Activated T-cell treated with anti-CD3 and anti-CD28 coated beads, Interleukin-2, amount 50 U/mL, for 24 hours (primary cell): ENCODE measurements at places on chromosomes 2 and 18.

GRCh38 chr2:180842461-180842860 is 137.9 kb upstream of the UBE2E3 start:
- H3K36me3 ChIP-seq: no peaks in the 10 kb centered on the region
- no peak overlapping the region for H3K27ac ChIP-seq
- no peak overlapping the region for H3K4me3 ChIP-seq

DNA sequence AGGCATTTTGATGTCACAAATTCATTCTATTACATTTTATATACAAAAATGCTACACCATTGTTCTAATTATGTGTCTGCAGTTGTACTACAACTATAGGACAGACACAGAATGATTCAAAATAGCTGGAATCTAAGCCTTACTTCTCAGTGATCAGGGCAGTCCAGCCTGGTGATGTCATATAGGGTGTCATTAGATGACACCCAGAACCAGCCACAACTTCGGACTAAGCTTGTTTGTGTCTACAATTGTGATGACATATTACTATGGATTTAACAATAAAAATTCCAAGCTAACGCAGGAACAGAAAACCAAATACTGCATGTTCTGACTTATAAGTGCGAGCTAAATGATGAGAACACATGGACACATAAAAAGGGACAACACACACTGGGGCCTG is 31.0 kb downstream of the M1AP start:
- no peak overlapping the region for H3K4me3 ChIP-seq
- peaks cover 46% of the 10 kb centered on the region for H3K27me3 ChIP-seq
- DNase-seq: no peak
- no peaks in the 10 kb centered on the region for H3K4me1 ChIP-seq
- no peaks in the 10 kb centered on the region for H3K36me3 ChIP-seq
- H3K27ac ChIP-seq: no peak overlapping the region

GRCh38 chr2:156695020-156695419 is 258.8 kb downstream of the GPD2 start:
- H3K4me1 ChIP-seq: no peaks in the 10 kb centered on the region
- no peak overlapping the region for H3K4me3 ChIP-seq
- no peak for DNase-seq
- H3K27ac ChIP-seq: no peak overlapping the region
- peaks cover 7% of the 10 kb centered on the region for H3K27me3 ChIP-seq

DNA sequence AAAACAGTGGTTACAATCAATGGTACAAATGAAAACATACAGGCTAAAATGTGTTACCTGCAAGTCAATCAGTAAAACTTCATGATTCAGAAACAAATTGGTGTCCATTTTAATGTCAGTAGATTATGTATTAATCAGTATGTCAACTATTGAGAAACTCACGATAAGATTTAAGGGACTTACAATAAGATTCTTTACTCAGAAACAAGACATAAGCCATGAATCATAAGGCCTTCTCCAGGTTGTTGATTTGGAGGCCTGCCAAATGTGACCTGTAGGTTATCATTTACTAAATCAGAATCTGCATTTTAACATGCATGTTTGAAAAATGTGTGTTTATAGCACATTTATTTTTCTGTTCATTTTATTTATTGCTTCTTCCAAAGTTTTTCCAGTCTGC is 623.1 kb downstream of the CCDC85A start:
- no peak overlapping the region for H3K4me3 ChIP-seq
- H3K27ac ChIP-seq: no peak overlapping the region
- no peaks in the 10 kb centered on the region for H3K36me3 ChIP-seq

DNA sequence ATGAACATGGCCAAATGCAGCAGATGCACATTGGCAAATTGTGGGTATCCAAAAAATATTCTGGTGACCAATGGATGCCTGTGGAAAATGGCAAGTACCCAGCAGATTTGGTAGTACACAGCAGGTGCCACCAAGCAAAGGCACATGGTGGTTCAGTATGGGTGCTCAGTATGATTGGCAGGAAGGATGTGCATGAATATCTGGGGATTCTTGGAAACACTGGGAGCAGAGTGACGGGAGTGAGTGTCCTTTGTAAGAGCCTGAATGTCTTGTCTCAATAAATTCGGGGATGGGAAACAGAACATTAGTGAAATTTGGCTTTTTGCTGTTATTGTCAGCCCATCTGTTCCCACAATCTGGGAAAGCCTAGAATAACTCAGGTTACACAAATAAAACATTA is 36.8 kb upstream of the ACADL start:
- H3K4me3 ChIP-seq: no peak overlapping the region
- H3K36me3 ChIP-seq: no peaks in the 10 kb centered on the region
- H3K4me1 ChIP-seq: no peaks in the 10 kb centered on the region
- no peak for DNase-seq
